T-helper 1 cell (primary cell): ENCODE measurements at places on chromosomes 5 and 9.

GRCh38 chr5:94968507-94969095 is 316.3 kb downstream of the MCTP1 start:
- DNase-seq, result peak; percentile 49

GRCh38 chr9:89422151-89422975 is 75.5 kb downstream of the SEMA4D start:
- no peak for DNase-seq

GRCh38 chr5:34790069-34790468 is 48.9 kb upstream of the TTC23L start:
- DNase-seq, result no peak

GRCh38 chr9:18208166-18209059 is 265.5 kb upstream of the ADAMTSL1 start:
- DNase-seq, result no peak

DNA sequence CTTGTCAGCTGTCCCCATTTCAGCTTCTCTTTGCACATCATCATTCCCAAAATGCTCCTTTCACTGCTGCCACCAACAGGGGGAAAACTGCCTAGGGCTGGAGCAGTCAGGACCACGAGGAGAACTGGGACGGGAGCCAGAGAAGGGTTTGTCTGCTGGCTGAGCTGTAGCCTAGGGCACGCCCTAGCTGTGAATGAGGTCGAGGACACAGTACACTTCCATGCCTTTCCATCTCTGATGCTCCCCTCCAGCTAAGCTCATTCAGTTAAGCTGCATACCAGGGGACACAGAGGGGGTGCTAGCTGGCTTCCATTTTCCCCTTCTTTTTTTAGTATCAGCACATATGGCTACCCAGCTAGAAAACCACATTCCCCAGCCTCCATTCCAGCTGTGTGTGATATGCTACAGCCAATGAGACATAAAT is 64.7 kb downstream of the STK10 start:
- no peak for DNase-seq

GRCh38 chr5:148558892-148559291 is 95.4 kb downstream of the HTR4 start:
- no peak for DNase-seq

DNA sequence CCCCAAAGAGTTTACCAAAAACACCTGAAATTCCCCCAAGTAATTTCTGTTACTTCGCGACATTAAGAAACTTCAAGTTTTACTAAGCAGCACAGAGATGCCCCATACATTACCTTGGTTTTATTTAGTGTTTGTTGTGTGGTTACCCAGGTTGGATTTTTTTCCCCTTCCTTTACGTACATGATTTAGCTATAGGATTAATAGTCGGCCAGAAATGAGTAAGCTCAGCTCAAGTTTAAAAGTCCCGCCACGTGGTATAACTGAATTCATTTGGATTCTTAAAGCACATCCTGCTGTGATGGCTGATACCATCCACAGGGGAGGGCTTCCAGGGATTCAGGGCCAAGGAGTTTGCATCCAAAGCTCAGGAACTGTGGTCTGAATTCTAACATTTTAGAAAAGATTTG is 75.9 kb downstream of the DAP start:
- peak; percentile 39 for DNase-seq

DNA sequence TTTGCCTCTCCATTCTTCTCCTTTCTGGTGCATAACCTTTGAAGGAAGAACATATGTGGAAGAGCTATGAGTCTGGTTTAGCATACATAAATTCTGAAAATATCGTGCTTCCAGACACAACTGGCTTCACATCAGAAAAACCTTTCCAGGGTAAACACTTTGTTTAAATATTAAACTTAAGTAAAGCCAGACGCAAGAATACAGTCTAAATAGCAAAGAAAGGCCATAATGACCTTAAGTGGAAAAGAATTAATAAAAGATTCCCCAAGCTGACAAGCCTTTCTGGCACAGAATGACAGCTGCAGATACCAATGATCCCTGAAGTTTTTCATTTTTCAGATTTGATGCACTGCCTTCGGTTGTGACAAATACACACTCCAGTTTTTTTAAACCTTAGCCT is 13.5 kb upstream of the TSSK1B start:
- DNase-seq, result no peak

GRCh38 chr9:13252852-13253251 is 26.6 kb downstream of the MPDZ start:
- DNase-seq, result no peak

DNA sequence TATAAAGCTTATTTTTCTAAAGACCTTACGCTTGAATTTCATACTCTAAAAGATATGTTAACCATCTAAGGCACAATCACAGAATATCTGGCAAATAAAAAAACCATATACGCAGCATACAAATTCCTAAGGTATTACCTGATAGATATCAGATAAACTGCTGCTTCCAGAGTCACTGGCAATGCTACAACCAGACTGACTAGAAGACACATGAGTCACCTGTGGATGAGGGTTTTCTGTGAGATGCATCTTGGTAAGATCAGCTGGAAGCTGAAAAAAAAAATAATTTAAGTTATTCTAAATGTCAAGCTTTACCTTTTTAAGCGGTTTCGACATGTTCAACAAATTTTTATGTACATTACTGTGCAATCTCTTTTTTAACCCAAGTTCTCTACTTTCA is 113.8 kb downstream of the RAPGEF6 start:
- DNase-seq, result no peak

- no peak for DNase-seq
Measured at GRCh38 chr9:120882935-120883607, 6.1 kb upstream of the PHF19 start.

GRCh38 chr9:133538851-133539833 is 4.6 kb downstream of the ADAMTSL2 start:
- DNase-seq, result no peak

DNA sequence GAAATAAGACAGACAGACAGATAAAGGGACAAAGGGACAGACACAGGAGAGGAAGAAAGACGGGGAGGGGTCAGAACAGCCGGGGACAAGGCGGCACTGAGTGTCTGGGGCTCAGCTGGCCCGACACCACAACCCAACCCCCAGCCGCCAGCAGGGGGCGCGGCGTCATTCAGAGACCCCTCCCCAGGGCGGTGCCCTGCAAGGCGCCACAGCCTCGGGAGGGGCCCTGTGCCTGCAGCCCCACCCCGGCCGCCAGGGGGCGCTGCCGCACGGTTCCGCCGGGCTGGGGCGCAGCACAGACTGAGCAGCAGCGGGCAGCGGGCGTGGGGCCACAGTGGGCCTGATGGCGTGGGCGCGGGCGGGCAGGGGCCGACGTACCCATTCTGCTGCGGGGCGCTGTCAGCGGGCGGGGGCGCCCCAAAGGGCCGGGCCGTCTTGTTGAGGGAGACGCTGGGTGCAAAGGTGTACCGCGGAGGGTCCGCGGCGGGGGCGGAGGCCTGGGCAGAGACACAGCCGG is 5.9 kb downstream of the PDLIM7 start:
- DNase-seq, result no peak

GRCh38 chr9:10032166-10032565 is 580.6 kb downstream of the PTPRD start:
- DNase-seq, result no peak

GRCh38 chr9:70594386-70594944 is 180.0 kb upstream of the KLF9 start:
- DNase-seq, result no peak

DNA sequence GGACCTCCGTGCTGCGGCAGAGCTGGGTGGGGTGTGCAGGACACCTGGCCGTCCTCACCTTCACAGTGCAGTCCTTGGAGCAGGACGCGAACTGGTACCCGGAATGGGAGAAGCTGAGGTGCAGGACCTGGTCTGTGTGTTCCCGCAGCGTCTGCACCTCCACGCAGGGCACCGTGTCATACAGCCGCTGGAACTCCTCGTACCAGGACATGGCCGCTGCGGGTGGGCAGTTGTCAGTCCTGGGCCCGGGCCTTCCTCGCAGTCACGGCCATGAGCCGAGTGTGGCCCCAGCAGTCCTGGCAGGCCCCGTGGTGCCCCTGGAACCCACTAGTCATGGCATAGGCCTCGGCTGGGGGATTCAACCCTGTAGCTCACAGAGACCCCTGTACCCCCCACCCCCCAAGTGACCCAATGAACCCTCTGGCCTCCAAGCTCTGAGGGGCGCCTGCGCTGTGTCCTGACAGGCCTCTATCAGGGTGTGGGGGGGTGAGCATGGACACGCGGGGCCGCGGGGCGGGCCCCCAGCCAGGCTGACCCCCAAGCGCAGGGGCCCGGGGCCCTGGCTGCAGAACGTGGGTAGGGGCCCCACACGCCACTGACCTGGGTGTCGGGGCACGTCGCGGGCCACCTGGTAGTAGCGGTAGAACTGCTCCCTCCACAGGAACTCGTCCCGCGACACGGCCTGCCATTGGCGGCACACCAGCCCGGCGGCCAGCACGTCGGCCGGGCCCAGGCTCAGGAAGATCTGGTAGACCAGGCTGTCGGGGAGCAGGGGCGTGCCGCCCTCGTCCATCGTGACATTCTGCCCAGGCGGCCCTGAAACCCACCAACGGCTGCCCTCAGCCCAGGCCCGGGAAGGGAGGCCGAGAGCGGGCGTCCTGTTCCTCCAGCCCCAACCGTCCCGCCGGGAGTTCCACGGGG is 987 bp downstream of the FBXW5 start:
- no peak for DNase-seq

DNA sequence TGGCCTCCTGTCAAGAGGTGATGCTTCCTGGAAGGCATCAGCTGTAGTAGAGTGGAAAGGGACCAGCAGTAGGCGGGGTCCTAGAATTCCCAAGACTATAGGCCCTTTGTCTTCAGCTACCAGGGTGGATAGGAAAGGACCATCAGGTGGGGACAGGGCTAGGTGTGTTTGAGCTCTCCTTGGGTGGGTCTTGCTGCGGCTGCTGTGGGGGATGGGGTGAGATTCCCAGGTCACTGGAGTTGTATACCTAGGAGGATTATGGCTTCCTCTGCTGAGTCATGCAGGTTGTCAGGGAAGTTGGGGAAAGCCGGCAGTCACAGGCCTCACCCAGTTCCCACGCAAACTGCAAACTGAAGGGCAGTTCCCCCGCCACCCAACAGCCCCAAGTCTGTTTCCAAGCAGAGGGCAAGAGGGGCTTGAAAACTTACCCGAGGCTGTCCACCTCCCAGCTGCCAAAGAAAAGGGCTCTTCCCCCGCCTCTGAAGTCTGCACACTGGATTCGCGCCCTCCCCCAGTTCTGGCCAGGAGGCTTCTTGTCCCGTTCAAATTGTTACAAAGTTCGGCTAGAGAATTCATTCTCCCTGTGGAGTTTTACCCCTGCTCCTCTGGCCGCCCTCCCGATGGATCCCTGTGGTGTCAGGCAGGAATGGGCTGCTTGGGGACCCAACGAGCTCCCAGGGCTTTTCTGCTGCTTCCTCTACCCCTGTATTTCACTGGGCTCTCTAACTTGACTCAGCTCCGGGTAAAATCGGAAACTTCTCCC is 23.0 kb upstream of the ECM2 start:
- no peak for DNase-seq

DNA sequence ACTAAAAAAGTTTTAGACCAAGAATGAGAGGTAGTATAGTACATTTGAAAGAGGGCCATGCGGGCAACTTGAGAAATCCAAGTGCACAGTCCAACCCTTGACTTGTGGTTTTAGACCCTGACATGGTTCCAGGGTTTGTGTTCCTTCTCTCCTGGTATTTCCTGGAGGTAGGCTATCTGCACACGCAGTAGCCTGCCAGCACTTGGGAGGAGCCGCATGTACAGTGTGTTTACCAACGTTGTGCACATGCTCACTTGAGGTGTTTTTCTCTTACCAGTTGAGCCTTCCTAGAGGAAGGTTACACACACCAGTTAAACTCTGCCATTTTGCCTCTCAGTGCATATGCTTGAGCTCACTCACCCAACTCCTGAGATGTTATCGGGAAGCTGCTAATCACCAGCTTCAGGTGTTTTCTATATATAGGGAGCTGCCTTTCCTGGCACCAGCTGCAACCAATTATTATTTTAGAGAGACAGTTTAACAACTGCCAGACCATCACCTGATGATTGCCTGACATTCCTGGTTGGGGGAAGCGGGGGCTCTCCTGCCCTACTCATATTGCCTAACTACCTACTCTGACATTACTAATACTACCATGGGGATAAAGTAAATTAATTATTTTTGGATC is 593.4 kb upstream of the TUSC1 start:
- no peak for DNase-seq

DNA sequence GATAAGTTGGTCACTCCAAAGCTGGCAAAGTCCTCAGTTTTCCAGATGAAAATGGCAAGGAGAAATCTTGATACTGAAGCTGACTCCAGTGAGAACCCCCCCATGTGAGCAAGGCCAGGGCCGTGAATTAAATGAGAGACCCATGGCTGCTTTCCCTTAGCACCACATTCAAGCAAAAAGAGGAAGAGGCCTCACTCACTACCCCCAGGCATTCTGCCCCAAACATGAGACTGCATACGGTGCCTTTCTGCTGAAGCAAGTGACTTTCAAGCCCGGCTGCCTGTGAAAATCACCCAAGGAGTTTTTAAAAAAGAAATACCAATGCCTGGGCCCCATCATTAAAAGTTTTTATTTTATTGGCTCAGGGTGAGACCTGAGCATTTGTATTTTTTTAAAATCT is 66.9 kb downstream of the TMEM252 start:
- DNase-seq, result no peak

- no peak for DNase-seq
Measured at GRCh38 chr9:27634879-27635278, 61.6 kb upstream of the C9orf72 start.

DNA sequence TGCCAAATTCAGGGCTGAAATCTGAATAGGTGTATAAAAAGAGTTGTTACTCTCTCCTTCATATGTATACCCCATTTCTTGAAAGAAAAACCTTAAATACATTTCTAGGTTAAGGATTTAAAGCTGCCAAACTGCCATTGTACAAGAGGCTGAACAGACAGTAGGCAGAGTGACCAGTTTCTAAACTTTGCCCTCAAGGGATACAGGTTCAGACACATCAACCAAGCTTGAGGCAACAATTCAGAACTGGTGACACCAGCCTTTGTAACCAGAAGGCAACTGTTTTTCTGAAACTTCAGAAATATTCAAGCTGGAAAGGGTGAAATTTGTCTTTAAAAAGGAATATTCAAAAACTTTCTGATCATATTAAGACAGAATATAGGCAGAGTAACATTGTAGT is 47.5 kb downstream of the FAM114A2 start:
- DNase-seq, result no peak

GRCh38 chr5:84682531-84682930 is 297.9 kb upstream of the EDIL3 start:
- DNase-seq, result no peak

DNA sequence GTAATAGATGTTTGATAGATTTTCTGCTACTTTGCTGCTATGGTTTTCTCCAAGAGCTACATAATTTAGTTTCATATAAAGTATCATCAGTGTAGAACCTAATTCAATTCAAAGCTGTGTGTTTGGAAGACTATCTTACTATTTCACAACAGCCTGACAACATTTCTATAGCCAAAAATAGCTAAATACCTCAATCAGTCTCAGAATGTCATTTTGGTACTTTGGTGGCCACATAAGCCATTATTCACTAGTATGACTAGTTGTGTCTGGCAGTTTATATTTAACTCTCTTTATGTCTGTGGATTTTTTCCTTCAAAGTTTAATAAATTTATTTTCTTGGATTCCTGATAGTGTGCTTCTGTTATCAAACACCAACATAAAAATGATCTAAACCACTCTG is 35.1 kb upstream of the CCDC152 start:
- DNase-seq, result no peak
